Smooth muscle cell of the pulmonary artery (primary cell): ENCODE measurements at places on chromosomes 12 and 14. TPM values are rescaled to one million over a fixed set of nuclear protein-coding genes. Genes with fewer than 3 reads are reported as not detected.

Gene GON7
- total RNA-seq = 5.5 and 6.2 TPM in 2 replicates

Gene MOAP1
- total RNA-seq = 18.8 and 23.8 TPM in 2 replicates

Gene LALBA
- total RNA-seq = not detected in 2 replicates

Gene ESPL1
- total RNA-seq = 2.3 and 2.6 TPM in 2 replicates

Gene RFX4
- total RNA-seq = not detected in 2 replicates

Gene TOMM20L
- total RNA-seq = not detected in 2 replicates

Gene MYH7
- not detected in 2 replicates for total RNA-seq

Gene ANKRD33
- total RNA-seq = 0.03 TPM in 1 of 2 replicates, not detected in the other

Gene C12orf42
- not detected in 2 replicates for total RNA-seq

Gene DDN
- 0.20 and 0.30 TPM in 2 replicates for total RNA-seq

Gene USP15
- total RNA-seq = 42.4 and 49.0 TPM in 2 replicates
